ENCODE measurements at places on chromosomes 3 and 15.
A peak's percentile ranks its signal among the peaks of the same experiment; 100 is the strongest.

- DNase-seq, result no peak
Measured at GRCh38 chr15:78174401-78174800, 25.2 kb downstream of the IDH3A start.

DNA sequence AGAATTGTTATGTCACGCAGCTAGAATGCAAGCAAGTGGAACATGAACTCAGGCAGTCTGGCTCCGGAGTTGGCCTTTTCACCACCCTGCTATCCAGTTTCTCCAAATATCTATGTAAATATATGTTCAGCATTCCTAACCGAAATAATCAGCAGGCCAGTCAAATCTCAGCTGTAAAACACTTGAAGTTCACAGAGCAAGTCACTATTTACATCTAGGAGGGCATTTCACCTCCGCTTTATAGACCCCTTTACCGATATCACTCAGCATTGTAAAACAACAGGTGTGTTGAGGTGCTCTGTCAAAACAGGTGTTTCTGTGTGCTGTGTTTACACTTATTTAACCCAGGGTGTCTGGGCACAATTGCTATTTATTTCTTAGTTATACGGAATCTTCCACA lies 12.2 kb upstream of the HES1 start:
- no peak for DNase-seq

DNA sequence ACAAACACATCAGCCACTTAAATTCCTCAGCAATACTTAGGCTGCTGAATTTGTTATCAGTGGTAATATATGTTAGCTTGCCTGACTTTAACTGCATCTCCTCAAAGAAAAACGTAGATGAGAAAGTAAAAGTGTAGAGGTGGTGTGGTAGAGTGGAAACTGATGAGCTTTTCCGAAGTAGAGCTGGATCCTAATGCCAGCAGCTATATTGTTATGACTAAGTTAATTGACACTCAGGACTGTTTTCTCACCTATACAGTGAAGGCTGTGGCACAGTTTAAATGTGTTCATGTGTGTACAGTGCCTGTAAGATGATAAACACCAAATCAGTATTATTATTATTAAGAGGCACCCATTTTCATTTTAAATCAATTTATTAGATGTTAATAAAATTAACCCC lies 174.9 kb downstream of the TNIK start:
- no peak for DNase-seq

GRCh38 chr3:73685061-73685460 lies 60.3 kb upstream of the PDZRN3 start:
- no peak for DNase-seq

DNA sequence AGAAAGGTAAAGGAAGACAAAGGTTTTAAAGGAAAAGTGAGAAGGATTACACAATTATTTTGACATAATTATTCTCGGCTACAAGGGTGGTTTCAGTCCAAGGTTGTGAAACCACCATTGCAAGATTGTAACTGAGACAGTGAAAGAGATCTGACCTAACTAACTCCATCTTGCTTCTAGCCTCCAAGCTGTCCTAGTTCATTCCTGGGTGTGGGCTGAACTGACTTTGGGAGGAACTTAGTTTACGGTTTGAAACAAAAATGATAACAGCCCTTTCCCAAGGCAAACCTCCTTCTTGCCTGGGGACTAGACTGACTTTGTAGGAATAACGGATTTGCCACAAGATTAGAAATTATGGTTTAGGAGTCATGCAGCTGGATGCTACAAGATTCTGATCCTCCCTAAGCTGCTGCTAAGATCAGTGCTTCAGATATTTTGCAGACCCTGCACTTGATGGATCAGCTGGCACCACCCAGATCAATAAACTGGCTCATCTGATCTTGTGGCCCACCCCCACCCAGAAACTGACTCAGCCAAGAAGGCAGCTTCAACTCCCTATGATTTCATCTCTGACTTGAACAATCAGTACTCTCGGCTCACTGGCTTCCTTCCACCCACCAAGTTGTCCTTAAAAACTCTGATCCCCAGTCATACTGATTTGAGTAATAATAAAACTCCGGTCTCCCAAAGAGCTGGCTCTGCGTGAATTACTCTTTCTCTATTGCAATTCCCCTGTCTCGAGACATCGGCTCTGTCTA lies 57.7 kb upstream of the AADACL2 start:
- DNase-seq, result no peak

DNA sequence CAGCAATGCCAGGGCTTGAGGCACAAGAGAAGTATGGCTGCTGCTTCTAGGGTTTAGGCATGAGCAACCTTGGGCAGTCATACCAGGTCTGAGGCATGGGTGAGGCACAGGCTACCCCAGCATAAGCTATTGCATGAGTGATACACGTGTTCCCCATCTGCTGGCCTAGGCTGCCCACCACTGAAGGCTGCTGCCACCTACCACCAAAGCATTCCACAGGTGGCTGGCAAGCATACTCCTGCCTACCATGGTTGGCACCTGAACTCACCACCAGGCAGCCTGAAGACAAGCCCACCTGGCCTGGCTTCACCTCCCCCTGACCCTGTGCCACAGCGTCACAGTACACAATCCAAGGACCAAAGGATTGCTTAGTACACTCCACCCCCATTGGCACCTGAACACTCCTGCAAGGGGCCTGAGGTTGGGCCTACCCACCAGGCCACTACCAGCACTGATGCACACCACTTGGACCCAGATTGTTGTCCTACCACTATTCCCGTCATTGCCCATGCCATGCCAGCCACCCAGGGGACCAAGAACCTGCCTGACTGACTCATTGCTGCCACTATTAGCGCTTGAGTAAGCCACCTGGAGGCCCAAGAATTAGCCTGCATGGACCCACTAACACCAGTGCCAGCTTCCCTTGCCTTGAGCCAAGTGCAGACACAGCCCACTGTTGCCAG lies 115.7 kb downstream of the STT3B start:
- DNase-seq, result no peak

- DNase-seq, result no peak
Measured at GRCh38 chr15:53833134-53833624, 73.7 kb upstream of the WDR72 start.

- DNase-seq, result peak; percentile 71
Measured at GRCh38 chr3:25782938-25783660, at the start of gene NGLY1. Gene NGLY1 (minus strand): TSS chr3:25783443. CDS start chr3:25783390, 53 bp downstream.

GRCh38 chr3:58627941-58628340 lies 38.6 kb downstream of the FAM3D start:
- DNase-seq, result no peak

DNA sequence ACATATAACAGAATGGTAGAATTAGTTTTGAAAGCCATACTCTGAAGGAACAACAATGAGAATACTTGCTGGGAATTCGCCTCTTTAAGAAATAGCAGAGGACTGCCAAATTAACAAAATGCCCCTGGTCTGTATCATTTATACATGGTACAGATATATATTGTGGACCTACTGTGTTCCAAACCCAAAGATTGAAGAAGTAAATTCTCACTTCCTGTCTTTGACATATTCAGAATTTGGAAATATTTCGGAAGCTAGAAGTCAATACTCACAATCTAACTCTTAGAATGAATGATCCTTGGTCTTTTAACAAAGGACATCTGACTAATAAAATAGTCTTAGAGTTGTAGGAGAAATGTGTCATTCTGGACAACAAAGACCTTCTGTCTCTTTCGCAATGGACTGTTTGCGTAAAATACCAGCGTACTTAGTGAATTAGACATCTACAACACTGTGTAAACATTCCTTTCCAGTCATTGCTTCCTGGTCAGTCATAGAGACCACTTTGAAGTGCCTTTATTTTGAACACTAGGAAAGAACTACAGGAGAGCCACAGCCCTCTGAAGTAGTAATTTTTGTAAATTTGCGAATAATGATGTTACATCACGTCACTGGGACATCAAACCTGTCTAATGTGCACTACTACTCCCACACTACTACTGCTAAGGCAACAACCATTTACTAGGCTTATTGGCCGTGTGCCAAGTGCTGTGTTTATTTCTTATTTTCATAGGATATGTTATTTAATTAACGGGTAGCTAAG lies 68.0 kb downstream of the CHL1 start:
- no peak for DNase-seq

DNA sequence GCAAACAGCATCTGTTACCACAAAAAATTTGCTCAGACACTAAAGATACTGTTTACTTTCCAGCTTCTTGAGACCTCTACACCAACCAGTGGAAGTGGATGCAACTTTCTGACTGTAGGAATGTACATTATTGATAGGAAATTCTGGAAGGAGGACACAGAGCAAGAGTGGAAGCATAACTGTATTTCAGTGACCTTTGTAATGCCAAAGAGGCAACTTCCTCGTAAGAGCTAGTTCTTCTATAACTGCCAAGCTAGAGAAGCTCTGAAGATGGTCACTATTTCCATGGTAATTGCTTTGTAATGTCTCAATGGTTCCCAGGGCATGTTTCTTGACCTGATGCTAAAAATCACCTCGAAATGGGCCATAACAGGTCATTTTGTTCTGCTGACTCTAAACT lies 96.3 kb upstream of the SLC2A2 start:
- DNase-seq, result no peak

- no peak for DNase-seq
Measured at GRCh38 chr3:136044980-136045745, 79.6 kb downstream of the PPP2R3A start.

GRCh38 chr3:65958216-65958615 lies 80.5 kb downstream of the MAGI1 start:
- no peak for DNase-seq

- no peak for DNase-seq
Measured at GRCh38 chr15:101310508-101310907, 15.5 kb upstream of the SNRPA1 start.

- no peak for DNase-seq
Measured at GRCh38 chr3:137820366-137820765, 56.3 kb downstream of the SOX14 start.

GRCh38 chr15:65146438-65146837 lies 12.8 kb upstream of the PDCD7 start:
- no peak for DNase-seq

DNA sequence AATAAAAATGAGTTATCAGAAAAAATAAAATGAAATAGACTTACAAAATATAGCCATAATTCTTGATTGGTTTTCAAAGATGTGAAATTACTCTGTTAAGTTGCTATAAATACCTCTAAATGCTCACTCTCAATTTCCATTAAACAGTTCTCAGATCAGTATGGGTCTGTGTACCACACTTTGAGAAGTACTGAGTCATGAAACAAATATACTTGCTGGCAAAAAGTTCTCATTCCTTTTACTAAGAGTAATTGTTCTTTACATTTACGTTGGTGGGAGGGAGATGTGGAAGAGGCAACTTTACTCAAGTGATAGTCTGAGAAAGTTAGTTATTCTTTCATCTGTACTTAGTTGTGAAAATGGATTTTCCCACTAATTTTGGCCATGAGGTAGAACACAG lies 96.3 kb downstream of the ZNF385D start:
- no peak for DNase-seq

- DNase-seq, result no peak
Measured at GRCh38 chr3:64063207-64063982, 40.1 kb upstream of the PSMD6 start.

GRCh38 chr3:127689266-127689860 lies 16.6 kb downstream of the ABTB1 start:
- DNase-seq, result no peak

DNA sequence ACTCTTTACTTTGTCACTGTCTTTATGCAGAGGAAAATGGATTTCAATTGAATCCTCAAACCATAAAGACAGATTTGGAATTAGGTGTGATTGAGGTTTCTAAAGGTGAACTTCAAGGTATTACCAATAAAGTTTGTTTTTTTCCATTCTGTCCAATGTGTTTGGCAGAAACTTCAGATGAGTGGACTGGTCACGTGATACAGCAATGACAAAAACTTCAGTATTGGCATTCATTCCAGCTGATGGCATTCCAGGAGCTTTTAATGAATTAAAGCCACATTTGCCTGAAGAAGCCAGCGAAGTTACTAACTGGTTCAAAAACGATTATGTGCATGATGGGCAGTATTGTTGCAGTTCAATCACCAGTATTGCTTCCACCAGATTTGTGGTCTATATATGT lies 4.5 kb upstream of the MASP1 start:
- DNase-seq, result no peak

GRCh38 chr15:101470548-101471239 lies 18.8 kb downstream of the PCSK6 start:
- DNase-seq, result no peak

DNA sequence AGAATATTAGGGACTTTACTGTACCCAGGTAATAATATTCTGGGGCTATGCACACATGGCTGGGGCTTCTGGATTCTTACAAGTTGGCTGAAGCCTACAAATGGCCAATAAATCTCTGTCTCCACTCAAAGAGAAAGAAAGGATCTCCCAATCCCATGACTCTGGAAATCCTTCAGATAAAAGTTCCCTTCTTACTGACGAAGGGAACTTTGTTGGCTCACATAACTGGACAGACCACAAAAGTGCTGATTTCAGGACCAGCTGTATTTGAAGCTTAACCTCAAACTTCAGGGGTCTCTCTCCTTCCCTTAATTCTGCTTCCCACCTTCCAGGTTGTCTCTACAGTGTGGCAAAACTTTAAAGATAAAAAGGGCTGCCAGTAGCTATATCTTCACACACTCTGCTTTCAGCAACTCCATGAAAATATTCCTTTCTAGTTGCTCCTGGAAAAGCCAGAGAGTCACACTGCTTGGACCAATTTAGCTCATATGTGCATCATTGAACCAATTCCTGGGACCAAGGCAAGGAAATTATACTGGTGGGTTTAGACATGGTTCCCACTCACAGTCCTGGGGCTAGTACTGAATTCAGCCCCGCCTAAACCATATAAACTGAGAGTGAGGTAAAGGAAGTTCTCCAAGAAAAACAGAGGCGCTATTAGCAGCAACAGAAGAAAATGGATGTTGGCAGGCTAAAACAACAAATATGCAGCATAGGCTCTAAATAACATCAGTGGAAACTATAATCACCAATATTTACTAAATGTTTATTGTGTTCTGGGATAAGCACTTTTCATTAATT lies 290.0 kb upstream of the GADL1 start:
- no peak for DNase-seq

- DNase-seq, result no peak
Measured at GRCh38 chr3:124558991-124559845, 171.0 kb upstream of the UMPS start.

DNA sequence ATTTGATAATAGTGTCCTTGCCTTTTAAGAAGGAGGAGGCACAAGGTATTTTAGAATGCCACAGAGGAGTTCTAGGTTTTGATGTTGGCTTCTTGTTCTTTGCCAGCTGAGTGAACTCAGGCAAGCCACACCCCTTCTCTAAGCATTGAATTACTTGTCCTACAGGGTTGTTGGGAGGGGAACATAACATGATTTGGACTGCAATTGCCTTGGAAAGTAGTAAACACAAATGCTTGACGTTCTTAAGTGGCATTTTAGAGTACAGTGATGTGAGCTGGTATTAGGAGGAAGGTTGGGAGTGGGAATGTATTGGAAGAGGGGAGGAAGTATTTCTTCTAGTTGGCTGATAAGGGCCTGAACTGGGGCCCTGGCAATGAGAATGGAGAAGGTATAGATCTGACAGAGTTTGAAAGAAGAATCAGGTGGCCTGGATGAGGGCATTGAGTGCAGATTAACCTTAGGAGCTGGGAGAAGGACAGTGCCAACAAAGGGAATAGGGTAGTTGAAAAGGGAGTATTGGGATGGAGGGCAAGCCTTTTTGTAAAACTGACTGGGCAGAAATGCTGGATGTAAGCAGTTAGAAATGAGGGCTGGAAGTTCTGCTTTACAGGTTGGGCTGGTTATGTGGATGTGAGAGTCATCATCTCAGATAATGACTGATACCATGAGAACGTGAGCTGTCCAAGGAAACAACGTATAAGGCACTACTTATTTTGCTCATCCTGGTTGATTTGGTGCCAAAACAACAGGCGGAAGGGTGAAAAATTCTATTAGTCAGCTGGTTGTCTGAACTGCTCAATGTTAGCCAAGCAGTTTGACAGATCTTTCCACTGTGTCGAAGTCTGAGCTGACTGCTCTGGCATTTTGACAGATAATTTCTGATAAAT lies 16.7 kb downstream of the KAT2B start:
- DNase-seq, result no peak

GRCh38 chr3:45480871-45481270 lies 92.5 kb downstream of the LARS2 start:
- no peak for DNase-seq

Data from stimulated activated CD8-positive, alpha-beta memory T cell treated with anti-CD3 and anti-CD28 coated beads, Interleukin-4, amount 100 ng/mL, for 24 hours (primary cell).